AG08395 (cell line): ENCODE measurements at places on chromosomes 7 and 10.

DNA sequence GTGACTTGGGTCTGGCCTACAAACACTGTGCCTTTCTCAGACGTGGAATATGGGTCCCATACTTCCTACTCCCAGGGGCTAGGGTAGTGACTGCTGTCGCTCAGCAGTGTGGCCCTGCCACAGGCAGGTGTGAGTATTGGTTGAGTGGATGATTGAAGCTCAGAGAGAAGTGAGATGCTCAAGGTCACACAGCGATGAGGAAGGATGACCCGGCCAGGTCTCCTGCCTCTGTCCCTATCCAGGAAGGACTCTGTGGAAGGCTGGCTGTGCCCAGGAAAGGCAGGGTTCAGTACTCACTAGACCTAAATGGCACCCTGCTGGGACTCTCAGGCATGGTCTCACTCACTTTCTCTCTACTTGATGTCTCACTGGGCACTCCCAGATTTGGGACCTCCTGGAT lies 2.8 kb downstream of the PRF1 start:
- DNase-seq: no peak

- no peak for DNase-seq
Observed at GRCh38 chr7:127858915-127859189, 172.4 kb downstream of the LRRC4 start.

DNA sequence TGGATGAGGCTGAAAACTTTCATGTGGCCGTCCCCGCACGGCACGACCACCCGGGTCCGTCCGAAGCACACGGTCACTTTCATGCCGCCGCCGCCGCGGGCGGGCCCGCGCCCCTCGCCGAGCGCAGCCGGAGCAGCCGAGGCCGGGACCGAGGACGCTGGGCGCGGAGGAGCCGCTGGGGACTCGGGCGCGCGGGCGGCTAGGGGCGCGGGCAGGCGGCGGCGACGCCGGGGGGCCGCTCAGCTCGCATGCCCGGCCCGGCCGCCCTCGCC lies 247 bp downstream of the PARD3 start:
- no peak for DNase-seq

DNA sequence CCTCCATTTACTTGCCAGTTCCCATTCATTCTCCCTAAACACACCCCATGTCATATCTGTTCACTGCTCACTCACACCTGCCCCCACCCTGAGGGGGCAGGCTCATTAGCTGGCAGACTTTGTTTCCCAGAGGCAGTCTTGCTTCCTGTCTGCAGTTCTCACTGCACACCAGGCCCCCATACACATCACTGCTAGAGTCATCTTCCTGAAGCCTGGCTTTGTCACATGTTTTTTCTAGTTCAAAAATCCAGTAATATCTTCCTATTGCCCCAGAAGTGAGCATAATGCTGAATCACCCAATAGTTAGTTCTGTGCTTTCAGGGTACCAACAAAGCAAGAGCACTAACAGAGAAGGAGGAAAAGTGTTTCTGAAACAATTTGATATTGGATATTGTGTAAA lies 1.9 kb downstream of the LRRC72 start:
- DNase-seq: no peak

GRCh38 chr7:2008936-2009540 lies 223.7 kb downstream of the MAD1L1 start:
- no peak for DNase-seq

- DNase-seq: no peak
Observed at GRCh38 chr7:36165059-36165458, 12.0 kb downstream of the EEPD1 start.

- DNase-seq: no peak
Observed at GRCh38 chr10:12406764-12407400, 57.5 kb downstream of the CAMK1D start.

GRCh38 chr7:18667466-18667865 lies 171.9 kb downstream of the HDAC9 start:
- peak; percentile 61 for DNase-seq

DNA sequence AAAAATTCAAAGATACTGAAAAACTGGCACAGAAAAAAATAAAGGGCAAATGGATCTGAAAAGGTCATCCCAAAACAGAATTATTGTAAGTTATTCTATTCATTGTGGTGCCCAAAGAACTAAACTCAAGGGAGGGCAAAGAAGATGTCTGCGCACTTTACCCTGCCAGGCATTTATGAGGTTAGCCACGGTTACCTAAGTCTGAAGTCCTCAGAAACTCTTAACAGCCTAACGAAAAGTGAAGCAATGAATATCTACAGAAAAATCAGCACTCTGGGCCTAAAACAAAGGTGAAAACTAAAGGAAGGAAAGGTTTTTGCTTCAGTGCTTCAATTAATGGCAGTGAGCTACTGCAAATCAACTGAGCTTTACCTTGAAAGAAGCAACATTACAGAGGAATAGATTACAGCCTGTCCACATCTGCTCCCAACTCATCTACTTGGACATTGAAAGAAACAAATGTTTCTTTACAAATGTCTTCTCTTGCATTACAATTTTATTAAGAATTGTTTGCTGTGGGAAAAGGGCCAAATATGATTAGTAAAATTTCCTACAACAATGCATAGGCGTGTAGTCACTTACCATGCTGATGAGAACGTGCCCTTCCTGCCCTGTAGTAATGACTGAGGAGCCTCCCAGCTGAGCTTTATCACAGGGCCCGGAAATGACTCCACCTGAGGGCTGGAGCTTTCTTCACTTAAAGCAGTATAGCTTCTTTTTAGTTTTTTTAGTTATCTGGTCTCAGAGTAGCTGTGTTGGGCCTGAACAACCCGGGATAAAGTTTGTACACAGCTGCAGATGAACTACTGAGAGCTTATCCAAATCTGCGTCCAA lies at the start of gene TUBAL3:
Gene TUBAL3 (minus strand): TSS at position 621 of the 834 bp plus-strand sequence. CDS start 36 bp downstream, at position 585.
- DNase-seq: no peak

DNA sequence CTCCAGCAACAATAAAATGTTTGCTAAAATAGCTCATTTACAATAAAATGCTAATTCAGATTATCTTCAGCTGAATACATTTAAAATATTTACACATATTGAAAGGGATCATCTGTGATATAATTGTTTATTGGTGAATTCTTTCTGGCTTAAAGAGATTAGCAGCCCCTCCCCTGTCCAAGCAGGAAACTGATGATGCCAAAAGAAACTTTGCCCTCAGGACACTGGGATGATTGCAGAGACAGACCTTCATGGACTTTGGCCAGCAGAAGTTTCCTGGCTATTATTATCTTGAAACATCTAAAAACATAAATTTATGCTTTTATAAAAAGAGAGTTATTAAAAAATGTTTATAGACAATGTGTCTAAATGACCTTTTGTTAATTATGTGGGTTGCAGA lies 764.9 kb upstream of the MBL2 start:
- DNase-seq: no peak

DNA sequence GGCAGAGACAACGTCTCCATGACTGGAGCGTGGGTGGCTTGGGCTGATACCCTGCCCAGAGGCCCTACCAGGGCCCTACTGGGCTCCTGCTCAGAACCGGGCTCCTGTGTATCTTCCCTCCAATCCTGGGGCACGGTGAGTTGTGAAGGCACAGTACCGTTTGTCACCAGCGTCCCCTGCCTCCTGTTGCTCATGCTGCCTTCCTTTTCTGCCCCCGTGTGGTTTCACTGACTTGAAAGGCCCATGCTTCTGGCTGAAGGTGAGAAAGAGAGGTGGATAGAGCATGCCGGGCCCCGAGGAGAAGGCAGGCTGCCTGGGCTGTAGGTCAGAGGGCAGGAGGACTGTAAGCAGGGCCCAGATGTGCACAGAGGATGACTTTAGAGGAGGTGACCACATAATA lies 9.1 kb upstream of the DMBT1 start:
- DNase-seq: no peak

- DNase-seq: no peak
Observed at GRCh38 chr7:116780966-116781365, 81.4 kb upstream of the CAPZA2 start.

GRCh38 chr10:95756809-95757684 lies 1.1 kb downstream of the ENTPD1 start:
- no peak for DNase-seq

DNA sequence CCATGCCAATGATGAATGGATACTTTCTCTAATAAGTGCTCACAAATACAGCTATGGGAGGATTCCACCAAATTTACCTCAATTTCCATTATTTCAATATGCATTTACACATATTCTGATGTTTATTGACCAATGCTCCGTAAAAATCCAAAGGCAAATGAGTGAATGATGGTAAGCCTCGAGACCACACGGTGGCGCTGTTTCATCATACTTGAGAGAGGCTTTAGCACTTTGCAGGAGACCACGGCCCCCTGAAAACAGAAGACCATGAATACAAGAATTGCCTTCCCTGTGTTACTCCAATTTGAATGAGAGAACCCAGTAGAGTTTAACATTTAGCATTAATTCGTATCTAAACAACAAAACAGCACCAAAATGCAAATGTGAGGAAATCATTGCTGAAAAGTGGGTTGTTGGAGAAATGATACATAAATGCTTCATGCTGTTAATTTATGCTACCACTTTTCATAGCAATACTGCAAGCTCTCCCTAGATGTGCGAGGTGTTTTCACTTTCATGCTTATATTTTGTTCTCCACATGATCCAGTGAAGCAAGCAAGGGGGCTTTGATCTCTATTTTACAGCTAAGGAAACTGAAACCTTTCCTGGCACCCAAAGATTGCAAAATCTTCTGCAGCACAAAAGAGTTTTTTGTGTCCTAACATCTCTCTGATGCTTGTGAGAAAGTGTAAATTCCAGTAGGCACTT lies 35.4 kb downstream of the TRIL start:
- DNase-seq: peak; percentile 48

DNA sequence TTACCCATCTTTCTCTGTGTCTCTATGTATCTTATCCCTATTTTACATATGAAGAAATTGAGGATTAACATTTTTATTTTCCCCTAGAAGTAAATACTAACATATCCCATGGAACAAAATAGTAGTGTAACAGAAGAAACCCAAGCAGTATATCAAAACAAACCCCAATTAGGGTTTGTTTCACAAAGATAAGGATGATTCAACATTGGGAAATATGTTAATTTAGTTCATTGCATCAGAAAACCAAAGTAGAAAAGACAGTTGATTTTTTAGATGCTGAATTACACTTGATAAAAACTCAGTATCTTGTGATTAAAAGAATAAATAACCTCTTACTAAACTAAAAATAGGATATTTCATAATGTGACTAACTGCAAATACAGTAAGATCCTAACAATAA lies 87.8 kb downstream of the GLCCI1 start:
- DNase-seq: no peak

DNA sequence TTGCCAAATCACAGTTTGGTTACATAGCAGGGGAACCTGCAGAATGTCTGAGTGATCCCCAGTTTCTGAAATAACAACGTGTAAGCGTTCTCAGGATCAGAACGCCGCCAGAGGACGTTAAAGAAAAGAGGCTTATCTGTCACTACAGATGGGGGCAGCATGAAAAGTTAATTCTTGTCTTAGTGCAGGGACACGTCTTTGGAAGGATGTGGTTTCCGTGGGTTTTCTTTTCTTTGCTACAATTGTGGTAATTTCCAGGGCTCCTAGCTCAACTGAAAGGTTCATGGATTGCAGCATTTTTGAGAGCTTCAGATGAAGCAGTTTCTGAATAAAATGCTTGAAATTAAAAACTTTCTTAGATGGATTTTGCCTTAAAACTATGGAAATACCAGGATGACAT lies 106.6 kb downstream of the PRKCQ start:
- no peak for DNase-seq

GRCh38 chr10:51606825-51607462 lies 92.5 kb downstream of the CSTF2T start:
- no peak for DNase-seq

DNA sequence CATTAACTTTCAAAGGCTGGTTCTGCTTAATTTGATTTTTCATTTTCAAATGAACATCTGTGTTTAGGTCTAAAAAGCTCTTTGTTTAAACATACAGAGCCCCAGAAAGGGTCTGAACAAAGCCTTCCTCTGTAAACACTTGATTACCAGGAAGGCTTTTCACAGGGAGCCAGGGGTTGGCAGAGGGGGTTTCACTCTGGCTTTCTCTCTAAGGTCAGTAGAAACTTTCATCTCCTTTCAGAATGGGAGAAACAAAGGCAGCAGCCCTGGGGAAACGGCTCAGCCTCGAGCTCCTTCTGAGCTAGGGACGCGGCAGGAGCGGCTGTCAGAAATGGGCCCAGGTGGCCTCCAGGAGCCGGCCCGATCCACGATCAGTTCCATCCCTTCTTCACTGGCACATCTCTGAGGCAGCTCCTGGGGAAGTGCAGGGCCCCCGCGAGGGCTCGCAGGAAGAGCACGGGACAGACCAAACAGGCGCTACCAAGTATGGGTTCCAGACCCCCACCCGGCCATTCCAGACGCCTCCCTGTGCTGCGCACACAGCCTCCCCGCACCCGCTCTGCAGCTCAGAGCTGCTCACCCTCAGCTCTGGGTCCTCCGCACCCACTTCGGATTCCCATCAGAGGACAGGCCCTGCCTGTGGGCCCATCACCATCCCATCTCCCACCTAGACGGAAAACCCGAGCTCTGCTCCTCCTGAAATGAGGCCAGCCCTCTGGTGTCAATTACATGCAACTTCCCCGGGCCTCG lies 124.1 kb downstream of the MAD1L1 start:
- no peak for DNase-seq

DNA sequence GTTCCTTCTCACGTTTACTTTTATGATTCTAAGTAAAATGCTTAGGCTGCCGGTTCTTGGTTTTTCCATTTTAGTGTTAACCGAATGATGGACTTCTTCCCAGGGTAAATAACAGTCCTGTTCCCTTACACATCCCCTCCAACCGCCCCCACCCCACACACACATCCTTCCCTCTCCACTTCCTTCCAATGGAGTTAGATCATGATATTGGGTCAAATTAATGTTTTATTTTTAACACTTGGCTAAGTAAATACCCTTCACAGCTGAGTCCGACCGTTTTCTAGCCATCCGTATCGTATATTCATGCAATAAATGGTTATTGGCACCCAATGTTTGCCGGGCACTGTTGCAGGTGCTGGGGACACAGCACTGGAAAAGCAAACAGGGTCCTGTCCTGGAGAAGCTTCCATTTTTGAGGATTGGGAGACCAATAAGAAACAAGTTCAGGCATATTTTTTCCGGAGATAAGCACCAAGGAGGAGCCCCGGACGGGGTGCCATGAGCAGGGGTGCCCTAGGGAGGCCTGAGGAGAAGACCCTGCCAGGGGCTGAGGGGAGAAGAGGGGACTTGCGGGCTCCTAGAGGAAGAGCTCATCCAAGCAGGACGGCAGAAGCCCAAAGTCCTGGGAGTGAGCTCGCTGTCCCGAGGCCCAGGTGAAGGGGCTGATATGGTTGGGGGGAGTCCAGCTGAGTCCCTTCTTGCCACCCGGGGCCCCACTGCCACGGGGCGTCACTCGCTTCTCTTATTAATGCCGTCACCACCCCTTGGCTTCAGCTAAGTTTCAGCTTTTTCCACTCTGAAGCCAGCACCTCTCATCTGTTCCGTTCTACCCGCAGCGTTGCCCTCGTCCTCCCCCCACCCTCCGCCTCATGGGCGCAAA lies 126.0 kb upstream of the RET start:
- DNase-seq: no peak

DNA sequence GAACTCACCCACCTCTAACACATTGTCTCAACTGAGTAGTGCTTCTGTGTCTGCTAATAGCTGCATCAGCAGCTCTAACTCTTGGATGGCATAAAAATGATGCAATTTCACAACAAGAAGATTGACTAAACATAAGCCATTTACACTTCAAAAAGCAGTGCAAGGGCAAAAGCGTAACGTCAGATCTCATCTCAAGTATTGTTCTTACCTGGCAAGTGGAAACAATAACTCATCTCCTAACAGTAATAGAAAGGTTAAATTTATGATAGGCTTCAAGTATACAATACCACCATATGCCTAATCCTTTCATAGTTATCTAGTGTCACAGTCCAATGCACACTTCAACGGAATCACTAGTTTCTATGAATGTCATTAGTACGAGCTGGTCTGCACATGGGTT lies 14.8 kb downstream of the TPK1 start:
- DNase-seq: no peak
